ENCODE measurements at places on chromosomes 12 and 14.
A peak's percentile ranks its signal among the peaks of the same experiment; 100 is the strongest.

DNA sequence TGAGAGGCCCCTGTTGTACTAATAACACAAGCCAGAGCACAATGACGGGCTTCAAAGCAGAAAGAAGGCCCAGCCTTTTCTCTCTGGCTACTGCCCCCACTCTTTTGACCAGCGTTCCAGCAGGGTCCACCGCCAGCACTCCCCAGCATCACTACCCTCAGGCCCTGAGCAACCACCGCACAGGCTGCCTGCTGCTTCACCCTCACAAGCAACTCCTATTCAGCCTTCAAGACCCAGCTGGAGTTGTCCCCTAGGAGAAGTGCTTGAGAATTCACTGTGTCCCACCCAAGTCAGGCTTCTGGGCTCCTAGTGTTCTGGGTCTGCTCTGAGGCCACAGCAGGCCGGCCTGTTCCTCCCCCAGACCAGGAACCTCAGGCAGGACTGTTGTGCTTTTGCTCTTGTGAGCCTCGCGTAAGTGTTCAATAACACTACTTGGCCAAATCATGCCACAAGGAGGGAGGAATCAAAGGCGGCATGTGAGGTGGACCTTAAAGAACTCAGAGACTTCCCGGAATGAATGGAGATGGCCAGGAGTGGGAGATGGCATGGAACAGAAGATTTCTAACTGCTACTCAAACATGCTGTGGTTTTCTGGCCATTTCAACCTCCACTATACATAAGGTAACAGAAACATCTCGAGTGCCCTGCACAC lies 83.3 kb upstream of the GPR68 start:
- ATAC-seq = no peak

DNA sequence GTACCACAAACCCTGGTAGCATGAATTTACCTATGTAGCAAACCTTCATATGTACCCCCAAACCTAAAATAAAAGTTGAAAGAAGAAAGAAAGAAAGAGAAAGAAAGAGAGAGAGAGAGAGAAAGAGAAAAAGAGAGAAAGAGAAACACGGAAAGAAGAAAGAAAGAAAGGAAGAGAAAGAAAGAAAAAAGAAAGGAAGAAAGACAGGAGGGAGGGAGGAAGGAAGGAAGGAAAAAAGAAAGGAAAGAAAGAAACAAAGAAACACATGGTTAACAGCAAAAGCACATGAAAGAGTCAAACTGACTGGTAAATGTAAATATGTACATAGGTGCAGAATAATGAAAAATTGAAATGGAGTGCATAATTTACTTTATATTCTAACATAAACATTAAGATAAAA lies 903.4 kb downstream of the LRFN5 start:
- no peak for ATAC-seq

GRCh38 chr12:132204793-132205270 lies 60.6 kb downstream of the NOC4L start:
- peak; percentile 19 for ATAC-seq

- ATAC-seq = peak; percentile 83
These were observed 43.2 kb downstream of the CALM1 start for GRCh38 chr14:90440021-90440451.
